ENCODE measurements at places on chromosomes 12 and 14.

- no peak for DNase-seq
These were observed 15.4 kb upstream of the TMEM120B start for GRCh38 chr12:121697093-121697698.

DNA sequence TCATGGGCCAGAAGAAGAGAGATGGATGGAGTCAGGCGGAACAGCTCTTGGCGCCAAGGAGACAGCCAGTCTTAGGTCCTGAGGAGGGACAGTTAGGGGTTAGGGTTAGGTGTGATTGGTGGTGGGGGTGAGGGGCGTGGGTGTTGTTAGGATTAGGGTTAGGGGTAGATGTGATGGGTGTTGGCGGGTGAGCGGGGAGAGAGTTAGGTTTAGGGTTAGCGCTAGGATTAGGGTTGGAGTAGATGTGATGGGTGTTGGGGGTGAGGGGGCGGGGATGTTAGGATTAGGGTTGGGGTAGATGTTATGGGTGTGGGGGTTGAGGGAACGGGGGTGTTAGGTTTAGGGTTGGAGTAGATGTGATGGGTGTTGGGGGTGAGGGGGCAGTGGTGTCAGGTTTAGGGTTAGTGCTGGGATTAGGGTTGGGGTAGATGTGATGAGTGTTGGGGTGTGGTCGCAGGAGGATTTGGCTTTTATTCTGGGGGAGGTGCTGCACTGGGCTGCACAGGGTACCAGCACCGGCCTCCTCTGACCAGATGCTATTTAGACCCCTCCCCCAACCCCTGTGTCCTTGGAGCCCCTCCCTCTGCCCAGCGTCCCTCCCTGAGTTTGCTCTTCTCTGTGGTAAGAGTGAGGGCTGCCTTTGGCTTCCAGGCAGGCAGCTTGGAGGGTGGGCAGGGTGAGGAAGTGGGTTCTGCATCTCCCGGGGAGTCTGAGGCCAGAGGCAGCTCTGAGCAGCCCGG lies 35.6 kb upstream of the FBRSL1 start:
- DNase-seq: no peak

DNA sequence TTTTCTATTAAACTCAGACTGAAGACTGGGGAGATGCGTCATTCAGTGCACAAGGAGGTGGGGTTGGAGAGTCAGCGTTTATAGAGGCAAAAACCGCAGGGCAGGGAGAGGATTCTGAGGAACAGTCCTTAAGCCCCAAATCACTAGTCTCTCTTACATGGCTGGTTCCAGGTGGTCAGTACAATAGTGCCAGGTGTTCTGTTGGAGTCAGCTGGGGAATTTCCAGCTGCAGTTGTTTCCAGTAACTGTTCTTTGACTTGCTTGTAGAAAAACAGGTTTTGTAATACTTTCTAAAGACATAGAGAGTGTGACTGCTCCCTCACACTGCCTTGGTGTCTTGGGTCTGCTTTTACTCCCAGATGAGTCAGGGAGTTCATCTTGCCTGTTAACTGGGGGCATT lies 192.2 kb downstream of the TMTC3 start:
- DNase-seq: no peak

GRCh38 chr14:76773956-76774820 lies 12.9 kb downstream of the VASH1 start:
- DNase-seq: no peak

DNA sequence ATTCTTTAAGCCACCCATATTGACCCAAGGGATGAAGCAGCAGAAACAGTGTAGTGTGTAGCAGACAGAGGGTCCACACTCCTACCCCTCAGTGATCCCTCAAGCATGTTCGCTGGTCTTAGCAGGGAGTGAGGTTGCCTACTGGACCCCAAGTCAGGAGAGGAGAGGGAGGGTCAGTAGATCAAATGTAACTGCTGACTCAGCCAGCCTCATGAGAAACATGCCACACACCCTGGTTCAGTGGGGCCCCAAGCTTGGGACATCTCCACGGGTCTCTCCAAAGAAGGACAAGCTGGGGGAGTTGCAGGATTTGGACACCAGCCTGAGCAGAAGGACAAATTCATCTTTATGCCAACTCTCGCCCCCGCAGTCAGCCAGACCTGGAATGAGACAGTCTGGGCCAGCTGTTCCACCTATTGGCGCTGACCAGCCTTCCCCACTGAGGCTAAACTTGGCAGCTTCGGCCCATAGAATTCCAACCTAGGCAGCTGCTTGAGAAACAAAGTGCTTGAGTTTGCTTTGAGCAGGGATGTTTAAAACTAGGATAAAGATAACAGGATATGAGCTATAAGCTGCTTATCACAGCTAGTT lies 66.0 kb upstream of the ACTN1 start:
- no peak for DNase-seq
